SK-N-SH treated with all-trans-retinoic acid at 6 μM for 48 hours (cell line): ENCODE measurements at places on chromosomes 1 and 21.
A peak's percentile ranks its signal among the peaks of the same experiment; 100 is the strongest.

DNA sequence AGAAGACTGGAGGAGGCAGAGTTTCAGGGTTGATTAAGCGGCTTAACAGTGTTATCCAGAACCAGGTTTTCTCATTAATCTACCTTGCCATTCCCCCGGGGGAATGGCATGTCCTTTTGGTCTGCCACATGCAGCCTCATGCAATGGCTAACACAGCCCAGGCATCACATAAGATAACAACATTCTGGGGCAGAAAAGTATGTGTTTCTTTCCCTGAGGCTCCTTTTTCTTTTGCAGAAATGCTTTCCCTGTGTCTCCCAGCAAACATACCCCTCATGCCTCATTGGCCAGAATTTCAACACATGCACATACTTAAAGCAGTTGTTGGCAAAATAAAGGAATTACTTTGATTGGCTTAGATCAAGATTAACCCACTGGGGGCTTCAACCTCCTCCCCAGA is 98.6 kb downstream of the OMA1 start:
- ATAC-seq, result no peak

DNA sequence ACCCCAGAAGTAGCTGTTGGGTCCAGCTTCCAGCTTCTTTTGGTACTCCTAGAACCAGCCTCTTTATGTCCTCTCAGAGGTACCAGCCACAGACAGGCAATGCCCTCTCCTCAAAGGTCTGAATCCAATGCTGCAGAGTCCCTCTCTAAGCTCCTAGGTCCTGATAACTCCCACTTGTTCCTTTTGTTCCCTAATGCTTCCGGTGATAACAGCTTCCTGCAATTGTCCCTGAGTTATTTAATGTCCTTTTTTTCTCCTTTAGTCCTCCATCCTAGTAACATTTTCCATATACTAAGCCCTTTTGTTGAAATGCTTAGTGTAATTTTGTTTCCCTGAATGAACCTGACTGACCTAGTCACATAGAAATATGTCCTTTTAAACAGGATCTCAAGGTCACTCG is 201.7 kb upstream of the BEND5 start:
- ATAC-seq, result no peak

DNA sequence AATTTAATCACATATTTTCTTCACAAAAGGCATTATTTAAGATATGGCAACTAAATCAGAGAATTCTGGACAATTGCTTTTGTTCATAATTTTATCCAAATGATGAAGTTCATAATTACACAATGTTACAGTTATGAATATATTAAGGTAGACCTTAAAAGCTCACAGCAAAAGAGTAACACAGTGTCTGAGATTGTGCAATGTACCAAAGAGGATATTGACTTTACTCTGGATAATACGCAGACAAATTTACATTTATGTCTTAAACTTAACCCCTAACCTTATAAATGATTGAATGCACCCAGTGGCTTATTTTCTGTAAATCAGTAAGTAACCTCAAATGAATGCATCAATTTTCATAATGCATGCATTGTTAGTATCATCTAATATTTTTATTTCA is 216.2 kb upstream of the SAMSN1 start:
- no peak for ATAC-seq

DNA sequence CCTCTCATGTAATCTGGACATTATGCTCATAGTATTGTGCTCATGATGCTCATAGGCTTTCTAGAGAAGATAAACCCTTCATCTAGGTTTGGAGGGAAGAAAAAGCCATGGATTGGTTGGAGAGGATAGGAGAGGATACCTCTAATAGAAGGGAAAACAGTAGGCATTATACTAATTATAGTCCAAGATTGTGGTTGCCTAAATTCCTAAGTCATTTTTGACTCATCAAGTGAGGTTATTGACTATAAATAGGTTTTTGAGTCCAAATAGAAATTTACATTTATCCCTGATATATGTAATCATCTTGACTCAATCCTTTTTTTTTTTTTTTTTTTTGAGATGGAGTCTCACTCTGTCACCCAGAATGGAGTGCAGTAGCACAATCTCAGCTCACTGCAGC is 5.0 kb downstream of the SYT11 start:
- no peak for ATAC-seq

GRCh38 chr1:228012555-228012954 is 5.8 kb downstream of the WNT3A start:
- ATAC-seq, result no peak

DNA sequence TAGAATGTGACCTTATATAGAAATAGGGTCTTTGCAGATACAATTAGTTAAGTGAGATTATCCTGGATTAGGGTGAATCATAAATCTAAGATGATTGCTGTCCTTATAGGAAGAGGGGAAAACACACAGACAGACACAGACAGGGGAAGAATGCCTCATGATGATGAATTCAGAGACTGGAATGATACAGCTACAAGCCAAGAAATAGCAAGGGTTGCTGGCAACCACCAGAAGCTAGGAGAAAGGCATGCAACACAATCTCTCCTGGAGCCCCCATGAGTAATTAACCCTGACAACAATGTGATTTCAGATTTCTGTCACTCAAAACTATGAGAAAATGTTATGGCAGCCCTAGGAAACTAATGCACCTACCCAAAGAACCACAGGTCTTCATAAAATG is 19.1 kb upstream of the PPIH start:
- ATAC-seq, result no peak

DNA sequence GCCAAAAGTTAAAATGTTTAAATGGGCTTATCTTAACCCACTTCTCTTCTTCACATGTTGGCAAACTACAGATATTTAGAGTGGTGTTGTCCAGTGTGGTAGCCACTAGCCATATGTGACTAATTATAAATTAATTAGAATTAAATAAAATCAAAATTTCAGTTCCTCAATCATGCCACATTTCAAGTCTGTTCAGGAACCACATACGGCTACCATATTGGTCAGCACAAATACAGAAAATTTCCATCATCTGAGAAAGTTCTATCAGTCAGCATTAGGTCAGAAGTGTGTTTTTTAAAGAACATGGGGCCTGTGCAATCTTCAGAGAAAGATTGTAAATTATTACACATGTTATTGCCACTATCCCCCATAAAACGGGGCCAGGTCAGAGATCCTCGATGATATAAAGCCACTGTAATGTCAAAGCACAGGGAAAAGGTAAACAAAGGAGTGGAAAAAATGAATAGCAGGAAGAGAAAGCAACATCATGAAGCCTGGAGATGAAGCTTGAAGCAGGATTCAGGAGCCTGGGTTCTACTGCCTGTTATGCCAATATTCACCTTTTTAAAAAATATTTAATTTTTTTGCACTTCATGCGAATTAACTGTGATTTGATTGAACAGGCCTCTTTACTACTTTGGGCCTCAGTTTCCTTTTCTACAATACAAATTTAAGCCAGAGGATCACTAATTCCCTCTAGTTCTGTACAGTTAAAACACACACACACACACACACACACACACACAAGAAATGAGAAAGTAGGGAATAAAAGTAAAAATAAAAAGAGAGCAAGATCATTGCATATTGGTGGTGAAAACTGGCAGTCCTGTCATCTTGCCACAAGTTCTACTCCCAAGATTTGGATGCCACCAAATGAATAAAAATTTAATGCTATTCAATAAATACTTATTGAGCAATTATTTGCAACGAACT is 2.3 kb downstream of the RSBN1 start:
- no peak for ATAC-seq

- no peak; the same call in 2 of the 3 replicates for ATAC-seq
Measured at GRCh38 chr1:168614235-168614634, 37.8 kb downstream of the XCL1 start.

DNA sequence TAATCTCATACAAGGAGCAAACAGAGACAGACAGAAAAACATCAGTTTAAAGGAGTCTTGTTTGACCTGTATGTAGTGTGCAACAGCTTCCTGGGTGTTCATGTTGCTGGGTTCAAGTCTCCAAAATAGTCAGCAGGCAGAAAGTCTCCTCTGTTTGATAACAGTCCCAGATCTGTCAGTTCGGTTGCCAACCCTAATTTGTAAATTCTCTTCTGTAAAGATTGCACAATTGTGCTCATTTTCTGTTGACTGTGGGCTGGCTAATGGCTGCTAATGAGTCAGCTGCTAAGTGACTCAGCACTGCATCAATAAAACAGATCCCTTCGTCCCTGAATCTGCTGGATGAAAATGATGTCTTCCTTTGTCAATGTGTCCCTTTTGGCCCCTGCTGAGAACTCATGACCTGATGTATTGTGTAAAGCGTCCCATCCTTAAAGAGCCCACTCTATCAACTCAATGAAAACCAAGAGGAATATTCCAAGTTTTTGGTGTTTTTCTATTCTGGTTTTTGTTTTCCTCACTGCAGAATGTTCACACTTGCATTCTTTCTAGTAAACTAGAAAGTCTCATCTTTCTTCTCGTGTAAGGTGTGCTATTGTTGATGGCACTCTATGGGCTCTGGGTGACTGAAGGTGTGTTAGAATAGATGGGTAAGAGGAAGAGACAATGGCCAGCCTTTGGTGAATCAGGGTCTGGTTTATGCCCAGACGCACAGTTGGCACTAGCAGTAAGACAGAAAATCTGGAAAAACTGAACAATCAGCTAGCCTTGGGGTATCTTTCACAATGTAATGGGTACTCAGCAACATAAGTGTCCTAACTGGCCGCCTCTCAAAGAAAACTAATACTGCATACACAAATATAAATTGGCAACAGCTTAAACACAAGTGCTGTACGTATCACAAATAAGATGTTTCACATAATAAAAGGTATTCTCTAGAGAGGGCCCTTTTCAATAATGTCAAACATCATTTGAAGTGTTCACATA is 75.1 kb upstream of the SIPA1L2 start:
- ATAC-seq, result peak; percentile 55

- no peak for ATAC-seq
Measured at GRCh38 chr21:43323244-43324005, 103.5 kb downstream of the SIK1 start.

GRCh38 chr1:43992232-43992995 is 1.0 kb downstream of the CCDC24 start:
- ATAC-seq, result no peak

- ATAC-seq, result no peak
Measured at GRCh38 chr1:16458831-16459230, 18.3 kb downstream of the NECAP2 start.

GRCh38 chr1:19317126-19317910 is 5.2 kb downstream of the SLC66A1 start:
- no peak for ATAC-seq

DNA sequence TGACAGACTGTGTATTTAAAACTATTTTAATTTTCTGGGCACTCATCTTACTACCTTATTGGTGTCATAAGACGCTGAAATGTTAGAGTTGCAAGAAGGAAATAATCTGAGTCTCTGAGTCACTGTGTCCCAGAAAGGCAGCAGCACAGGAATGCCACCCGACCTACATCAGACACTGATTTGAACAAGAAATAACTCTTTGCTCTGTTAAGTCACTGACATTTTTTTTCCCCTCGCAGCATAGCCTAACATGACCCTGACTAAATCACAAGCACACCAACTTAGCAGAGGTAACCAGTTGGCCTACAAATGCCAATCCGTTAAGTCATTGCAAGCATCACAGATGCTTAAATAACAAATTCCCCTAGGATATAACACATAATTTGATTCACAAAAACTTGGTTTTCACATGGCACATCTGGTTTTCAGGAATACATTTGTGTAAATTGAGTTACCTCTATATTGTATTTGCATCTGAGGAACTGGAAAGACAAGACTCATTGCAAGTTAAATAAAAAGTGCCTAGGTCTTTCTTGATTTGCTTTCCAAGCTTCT is 349.1 kb downstream of the SEC16B start:
- no peak for ATAC-seq

- ATAC-seq, result no peak
Measured at GRCh38 chr1:11997081-11997850, 17.0 kb downstream of the MFN2 start.

DNA sequence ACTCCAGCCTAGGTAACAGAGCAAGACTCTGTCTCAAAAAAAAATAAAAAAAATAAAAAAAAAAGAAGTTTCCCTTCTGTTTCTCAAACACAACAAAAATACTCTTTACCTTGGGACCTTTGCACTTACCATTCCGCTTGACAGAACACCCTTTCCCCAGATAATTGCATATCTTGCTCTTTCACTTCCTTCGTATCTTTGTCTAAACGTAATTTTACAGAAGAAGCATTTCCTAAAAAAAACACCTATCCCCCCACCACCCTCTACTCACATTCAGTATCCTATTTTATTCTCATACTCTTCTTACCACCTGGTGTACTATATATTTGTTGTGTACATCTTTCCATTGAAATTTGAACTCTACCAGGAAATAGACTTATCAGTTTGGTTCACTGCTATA is 32.7 kb downstream of the ASH1L start:
- ATAC-seq, result no peak

GRCh38 chr1:15173863-15174614 is 20.5 kb downstream of the TMEM51 start:
- no peak for ATAC-seq

DNA sequence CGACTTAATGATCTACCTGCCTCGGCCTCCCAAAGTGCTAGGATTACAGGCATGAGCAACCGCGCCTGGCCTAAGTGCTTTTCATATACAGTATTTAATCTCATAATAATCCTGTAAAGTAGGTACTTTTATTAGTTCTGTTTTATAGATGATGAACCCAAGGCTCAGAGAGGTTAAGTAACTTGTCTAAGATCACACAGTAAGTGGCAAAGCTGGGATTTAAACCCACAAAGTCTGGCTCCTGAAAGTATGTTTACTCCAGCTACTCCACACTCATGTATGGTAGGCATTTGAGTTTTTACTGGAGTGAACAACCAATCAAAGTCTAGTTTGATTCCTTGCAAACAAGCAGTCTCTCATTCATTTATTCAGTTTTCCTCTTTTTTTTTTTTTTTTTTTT is 2.3 kb downstream of the DFFA start:
- no peak for ATAC-seq

GRCh38 chr1:33119532-33120217 is 38.7 kb downstream of the AZIN2 start:
- ATAC-seq, result peak; percentile 46; the same call in 2 of the 3 replicates

- peak; percentile 79 for ATAC-seq
Measured at GRCh38 chr1:81702903-81703302, 97.8 kb upstream of the ADGRL2 start.

GRCh38 chr1:28927648-28928313 is 13.4 kb downstream of the EPB41 start:
- ATAC-seq, result peak; percentile 38

DNA sequence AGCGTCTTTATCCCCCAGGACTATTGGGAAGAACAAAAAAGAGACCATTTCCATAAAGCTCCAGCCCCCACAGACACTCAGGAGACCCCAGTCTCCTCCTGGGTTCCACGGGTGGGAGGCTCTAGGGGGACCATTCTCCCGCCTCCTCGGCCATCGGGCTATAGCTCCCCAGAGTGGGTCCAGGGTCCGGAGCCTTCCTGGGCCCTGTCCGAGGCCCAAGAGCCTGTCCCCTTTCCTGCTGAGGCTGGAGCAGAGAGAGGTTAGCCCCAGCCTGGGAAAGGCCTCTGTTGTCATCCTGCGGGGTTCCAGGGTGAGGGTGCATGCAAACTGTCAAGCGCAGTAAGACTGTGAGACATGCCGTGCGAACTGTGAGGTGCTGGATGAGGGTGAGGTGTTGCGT is 166.3 kb downstream of the CAMTA1 start:
- no peak for ATAC-seq

GRCh38 chr21:29677326-29677725 is 262.5 kb downstream of the GRIK1 start:
- ATAC-seq, result no peak
